ENCODE measurements at places on chromosomes 5 and 9.

- no peak for DNase-seq
Measured at GRCh38 chr5:5605170-5605764, 182.8 kb downstream of the ICE1 start.

- DNase-seq: no peak
Measured at GRCh38 chr5:179223961-179224360, 121.3 kb downstream of the ADAMTS2 start.

DNA sequence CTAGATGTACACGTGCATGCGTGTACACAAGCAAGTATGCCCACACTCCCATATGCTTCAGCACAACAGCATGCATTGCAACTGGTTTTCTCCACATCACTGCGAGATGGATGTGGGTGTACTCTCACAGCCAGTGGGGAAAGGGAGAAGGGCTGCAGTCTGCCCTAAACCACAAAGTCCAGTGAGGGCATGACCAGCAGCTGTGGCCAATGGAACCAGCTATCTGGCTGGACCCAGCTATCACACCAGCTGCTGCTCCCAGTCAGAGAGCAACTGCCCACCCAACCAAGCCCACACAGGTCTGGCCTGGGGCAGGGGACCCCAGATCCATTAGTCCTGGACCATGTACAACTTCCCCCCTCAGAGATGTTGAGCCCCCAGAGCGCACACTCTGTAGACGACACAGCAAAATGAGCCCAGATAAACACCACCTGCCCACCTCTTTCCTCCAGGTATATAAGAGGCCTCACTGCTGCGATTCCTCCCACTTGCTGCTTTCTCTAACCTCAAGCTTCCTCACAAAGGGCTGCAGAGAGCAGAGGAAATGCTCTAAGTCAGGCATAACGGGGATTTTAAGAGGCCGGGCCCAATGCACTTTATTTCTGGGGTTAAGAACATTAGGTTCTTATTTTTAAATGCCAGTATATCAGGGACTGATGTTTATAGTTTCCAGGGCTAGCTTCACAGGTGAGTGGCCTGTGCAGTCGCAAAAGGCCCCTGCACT is 39.0 kb downstream of the SHB start:
- DNase-seq: no peak

GRCh38 chr5:135582099-135582781 is 3.4 kb upstream of the CXCL14 start:
- no peak for DNase-seq

- DNase-seq: no peak
Measured at GRCh38 chr5:143550986-143551630, 147.6 kb upstream of the NR3C1 start.

- DNase-seq: no peak
Measured at GRCh38 chr5:1917830-1918487, 35.2 kb upstream of the IRX4 start.

Measured in NCI-H446 (cell line).